ENCODE measurements at places on chromosomes 1 and 21. TPM values are rescaled to one million over a fixed set of nuclear protein-coding genes. Genes with fewer than 3 reads are reported as not detected.

GJA9 gene
- not detected for total RNA-seq

GRCh38 chr1:40645118-40645680 is 20.3 kb downstream of the RIMS3 start:
- DNase-seq: no peak

DNA sequence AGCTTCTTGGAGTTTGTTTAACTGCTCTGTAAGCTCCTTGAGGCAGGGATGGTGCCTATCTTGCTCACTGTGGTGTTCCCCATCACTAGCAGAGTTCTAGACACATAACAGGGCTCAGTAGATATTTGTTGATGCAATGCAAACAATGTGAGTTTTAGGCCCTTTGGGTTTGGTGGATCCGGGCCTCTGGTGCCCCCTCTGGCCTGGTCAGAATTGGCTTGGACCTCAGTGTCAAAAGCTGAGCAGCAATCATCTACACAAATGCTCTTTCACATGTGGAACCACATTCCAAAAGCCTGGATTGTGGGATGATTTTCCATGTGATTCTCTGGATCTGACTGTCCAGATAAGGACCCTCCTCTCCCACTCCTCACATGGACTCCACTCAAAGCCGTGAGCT is 53.4 kb upstream of the BCAR3 start:
- DNase-seq: peak; percentile 60

DNA sequence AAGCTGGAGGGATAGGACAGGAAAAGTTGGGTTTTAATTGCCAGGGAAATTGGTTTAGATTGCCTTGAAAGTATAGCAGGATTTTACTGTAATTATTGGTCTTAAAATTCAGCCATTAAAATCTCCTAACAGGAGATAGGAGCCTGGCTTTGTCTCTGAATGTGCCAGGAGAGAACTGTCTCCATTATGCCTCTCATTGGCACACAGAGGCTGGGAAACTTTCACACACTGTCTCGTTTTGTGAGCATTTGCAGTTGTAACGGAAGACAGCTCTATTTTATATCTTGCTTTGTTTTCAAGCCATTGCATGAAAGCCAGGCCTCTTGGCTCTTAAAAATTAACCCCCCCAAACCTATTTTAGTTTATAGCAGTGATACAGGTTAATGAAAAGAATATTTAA is 12.5 kb downstream of the DNAJC6 start:
- no peak for DNase-seq

HDAC1 gene
- 54.4 TPM for total RNA-seq

MFAP2 gene
- 5.8 TPM for total RNA-seq

ASH1L gene
- total RNA-seq: 24.2 TPM

NPPA gene
- total RNA-seq: not detected

DNA sequence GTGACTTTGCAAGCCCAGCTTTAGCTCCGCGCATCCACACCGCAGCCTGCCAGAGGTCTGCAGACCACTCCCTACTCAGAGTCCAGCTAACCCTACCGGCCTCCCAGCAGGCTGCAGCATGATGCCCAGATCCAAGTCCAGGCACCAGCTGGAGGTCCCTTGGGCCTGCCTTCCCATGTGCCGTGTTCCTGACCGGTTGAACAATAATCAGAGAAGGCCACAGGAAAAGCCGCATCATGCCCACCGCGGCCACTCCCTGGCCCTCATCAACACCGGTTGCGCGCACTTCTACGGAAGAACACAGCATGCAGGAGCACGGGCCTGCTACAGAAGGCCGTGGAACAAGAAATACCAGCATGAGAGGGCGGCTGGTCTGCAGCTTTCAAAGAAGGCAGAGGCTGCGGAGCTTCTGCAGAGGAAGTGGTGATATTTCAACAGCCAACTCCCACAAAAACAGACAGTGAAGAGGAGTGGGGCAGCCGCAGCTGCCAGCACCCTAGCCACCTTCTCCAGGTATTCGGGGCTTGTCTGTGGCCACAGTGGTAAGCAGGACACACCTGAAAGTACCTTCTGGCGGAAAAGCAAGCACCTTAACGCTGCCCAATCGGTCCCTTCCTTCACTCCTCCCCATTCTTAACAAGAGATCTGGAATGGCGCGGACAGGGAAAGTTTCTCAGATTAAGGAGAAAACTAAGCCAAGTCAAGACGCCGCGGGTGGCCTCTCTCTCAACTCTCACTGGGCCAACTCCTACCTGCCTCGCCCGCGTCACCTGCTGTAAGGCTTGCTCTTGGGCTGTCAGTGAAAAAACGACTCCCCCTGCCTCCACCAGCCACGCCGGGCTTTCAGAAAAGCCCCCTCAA is 1.5 kb downstream of the PGBD5 start:
- DNase-seq: no peak

COL24A1 gene
- 0.34 TPM for total RNA-seq

GRCh38 chr21:42796327-42797062 is 82.8 kb downstream of the WDR4 start:
- no peak for DNase-seq

HSPB7 gene
- total RNA-seq: 3.2 TPM

GRCh38 chr1:111364690-111365089 is 62.8 kb downstream of the OVGP1 start:
- DNase-seq: peak; percentile 55

NPPB gene
- not detected for total RNA-seq

DNA sequence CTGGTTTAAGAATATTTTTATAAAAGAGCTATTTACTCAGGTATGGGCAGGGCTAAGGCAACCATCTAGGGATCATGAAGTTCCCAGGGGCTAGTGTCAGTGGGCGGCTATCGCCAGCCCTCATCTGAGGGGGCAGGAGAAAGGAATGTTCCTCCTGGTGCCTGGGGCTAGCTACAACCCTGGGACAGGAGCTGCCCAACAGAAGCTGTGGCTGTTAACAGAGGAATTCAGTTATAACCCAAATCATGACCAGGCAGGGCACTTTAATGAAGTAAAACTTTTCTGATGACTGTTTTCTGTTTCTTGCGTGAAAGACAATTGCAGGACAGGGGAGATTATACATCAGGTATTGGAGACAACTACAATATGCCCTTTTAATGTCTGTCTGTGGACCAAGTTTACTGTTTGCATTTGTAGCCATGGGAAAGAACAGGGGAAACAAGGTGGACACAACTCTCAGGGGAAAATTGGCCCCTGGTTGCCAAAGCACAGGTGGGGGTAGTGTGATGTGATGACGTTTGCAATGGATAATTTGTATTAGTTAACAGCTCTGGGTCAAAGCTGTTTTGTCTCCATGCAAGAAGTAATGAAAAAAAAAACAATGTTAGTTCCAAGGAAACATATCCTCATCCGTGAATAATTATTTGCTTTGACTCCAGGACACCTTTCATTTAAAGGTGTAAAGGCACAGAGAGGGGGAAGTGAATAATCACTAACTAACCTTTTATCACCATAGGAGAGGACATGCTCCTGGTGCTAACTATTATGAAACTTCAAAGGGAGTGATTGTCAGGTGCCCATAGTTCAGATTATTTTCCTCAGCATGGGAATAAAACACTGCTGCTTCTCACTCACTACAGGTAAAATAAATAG is 105.2 kb downstream of the TSEN15 start:
- no peak for DNase-seq

CSRP1 gene
- total RNA-seq: 336 TPM

- DNase-seq: no peak
These were observed 10.8 kb downstream of the UMODL1 start for GRCh38 chr21:42081931-42082381.

DNA sequence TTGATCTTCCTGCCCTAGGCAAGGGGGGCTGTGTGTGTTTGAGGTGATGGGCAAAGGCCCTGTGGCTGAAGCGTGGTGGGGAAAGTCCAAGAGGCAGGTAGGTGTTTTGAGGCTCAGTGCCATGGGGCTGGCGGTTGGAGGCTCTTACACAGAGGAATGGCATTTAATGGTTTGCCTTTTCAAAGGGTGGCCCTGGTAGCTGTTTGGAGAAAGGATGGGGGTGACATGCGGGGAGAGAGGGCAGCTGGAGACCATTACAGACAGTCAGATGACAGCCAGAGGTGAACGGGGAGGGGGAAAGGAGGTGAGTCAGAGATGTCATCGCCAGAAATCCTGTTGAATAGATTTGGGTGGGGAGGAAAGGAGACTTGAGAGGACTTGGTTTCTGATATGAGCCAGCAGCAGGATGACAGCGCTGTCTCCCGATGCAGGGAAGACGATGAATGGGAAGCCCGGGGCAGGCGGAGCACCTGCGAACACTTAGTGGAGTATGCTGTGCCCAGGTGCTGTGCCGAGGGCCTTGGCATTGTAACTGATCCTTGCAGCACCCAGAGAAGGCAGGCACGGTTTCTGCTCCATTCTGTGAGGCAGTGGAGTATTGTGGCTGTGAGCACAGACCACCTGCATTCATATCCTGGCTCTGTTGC is 56.3 kb downstream of the MAN1C1 start:
- no peak for DNase-seq

- no peak for DNase-seq
These were observed 139.8 kb upstream of the CHODL start for GRCh38 chr21:18104802-18105201.

DNA sequence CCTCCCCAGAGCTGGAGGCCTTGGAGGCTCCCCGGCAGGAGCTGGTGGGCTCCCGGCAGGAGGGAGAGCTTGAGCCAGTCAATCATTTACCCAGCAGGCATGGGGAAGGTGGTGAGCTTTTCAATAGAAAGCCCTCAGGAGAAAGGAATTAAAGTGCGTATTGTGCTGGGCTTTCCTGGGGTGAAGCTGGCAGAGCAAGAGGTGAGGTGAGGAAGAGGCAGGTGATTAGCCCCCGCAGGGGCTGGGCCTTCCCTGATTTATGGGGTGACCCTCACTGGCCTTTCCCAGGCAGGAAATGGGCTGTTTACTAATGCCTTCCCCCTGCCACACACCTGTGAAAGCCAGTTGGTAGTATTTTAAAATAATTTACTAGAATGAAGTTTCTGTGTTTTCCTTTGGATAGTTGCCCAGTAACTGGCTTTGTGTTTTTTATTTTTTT is 25.8 kb downstream of the CLDN14 start:
- no peak for DNase-seq

- peak; percentile 85 for DNase-seq
These were observed 143.4 kb downstream of the ZZZ3 start for GRCh38 chr1:77538956-77539518.

- DNase-seq: no peak
These were observed 176.5 kb upstream of the RUNX1 start for GRCh38 chr21:35225573-35225972.

DNA sequence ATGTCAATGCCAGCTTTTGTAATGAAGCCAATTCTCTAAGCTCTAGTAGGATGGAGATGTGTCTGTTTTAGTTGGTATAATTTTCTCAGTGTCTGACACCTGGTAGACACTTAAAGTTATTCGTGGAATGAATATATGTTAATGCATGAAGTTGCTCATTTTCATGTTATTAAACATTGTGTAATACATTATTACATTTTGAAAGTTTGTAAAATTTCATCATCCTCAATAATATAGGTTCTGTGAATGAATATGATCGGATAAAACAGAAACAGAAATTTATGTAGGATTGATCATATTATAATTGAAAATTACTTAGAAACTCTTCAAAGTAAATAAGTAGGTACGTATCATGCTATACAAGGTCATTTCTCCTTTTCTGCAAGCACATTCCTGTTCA is 625.3 kb downstream of the PLA2G4A start:
- no peak for DNase-seq

DNA sequence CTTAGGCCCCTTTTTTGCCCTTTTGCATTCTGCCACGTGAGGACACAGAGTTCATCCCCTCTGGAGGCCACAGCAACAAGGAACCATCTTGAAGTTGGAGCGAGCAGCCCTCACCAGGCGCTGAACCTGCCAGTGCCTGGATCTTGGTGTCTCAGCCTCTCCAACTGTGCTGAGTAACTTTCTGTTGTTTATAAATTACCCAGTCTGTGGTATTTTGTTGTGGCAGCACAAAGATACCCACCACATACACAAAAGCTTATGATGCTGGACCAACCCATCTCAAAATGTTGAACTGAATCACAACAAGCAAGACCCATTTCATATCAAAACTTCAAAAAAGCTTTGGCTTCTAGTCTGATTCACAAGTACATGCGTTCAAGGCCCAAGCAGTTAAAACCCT is 649.9 kb downstream of the KIF26B start:
- no peak for DNase-seq

DNA sequence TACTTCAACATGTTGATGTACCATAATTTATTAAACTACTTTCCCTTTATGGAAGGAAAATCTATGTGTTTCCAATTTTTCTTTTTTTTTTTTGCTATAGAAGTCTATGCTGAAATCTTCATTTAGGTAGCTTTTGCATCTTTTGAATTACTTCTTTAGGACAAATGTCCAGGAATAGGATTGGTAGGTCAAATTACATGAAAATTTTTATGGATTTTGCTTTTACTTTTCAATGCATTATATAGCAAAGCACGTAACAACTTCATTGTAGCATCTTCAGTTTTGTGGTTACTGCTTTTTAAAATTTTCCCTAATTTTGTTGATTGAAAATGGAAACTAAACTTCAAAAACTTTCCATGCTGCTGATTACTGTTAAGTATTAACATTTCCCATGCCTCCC is 12.0 kb upstream of the PLA2G2C start:
- no peak for DNase-seq

LRRN2 gene
- total RNA-seq: not detected

- DNase-seq: peak; percentile 54
These were observed 23.5 kb downstream of the CNN3 start for GRCh38 chr1:94903280-94904009.

OR2L13 gene
- not detected for total RNA-seq

GRCh38 chr1:18974606-18975005 is 18.1 kb upstream of the IFFO2 start:
- no peak for DNase-seq

GRCh38 chr1:114088392-114089299 is 65.0 kb downstream of the SYT6 start:
- no peak for DNase-seq

FAM72C gene
- total RNA-seq: 1.8 TPM

ANP32E gene
- 47.1 TPM for total RNA-seq

DNA sequence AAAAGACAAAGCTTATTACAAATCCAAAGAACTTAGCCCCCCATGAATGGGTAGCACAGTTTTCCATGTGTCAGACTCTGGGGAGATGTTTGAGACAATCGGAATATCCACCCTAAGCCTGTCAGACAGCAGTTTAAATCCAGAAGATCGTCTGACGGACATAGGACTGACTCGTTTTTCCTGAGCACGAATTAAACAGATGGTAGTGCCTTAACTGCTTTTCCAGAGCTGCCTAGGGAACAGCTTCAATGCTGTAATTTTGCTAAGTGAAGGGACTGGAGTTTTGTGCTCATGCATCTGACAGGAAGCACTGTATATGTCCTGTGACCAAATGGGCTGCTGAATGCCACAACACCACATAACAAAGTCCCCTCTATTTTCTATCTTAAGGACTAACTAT is 48.6 kb downstream of the PCNX2 start:
- no peak for DNase-seq

RGS1 gene
- 0.11 TPM for total RNA-seq

OR10J1 gene
- total RNA-seq: not detected

DNA sequence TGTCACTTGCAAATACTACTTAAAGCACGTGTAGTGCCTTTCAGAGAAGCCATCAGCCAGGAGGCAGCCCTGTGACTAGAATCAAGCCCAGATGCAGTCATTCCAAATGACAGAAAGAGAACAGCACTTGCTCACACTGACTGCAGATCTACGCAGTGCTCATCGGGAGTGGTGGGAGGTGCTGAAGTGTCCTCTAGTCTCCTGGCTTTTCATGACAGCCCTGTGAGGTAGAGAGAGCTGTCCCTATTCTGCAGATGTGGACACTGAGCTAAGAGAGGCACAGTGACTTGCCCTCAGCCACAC is 62.3 kb upstream of the EDN2 start:
- DNase-seq: no peak

- no peak for DNase-seq
These were observed 18.0 kb upstream of the LRRC8D start for GRCh38 chr1:89802841-89803240.

GRCh38 chr1:221715321-221716169 is 26.3 kb downstream of the DUSP10 start:
- peak; percentile 75 for DNase-seq
